Renal pelvis (tissue), 12 donors: ENCODE measurements at places on chromosomes 12 and 14. TPM values are rescaled to one million over a fixed set of nuclear protein-coding genes. Genes with fewer than 3 reads are reported as not detected.

Gene PPP1R36
- 1.6 TPM for polyA plus RNA-seq

DNA sequence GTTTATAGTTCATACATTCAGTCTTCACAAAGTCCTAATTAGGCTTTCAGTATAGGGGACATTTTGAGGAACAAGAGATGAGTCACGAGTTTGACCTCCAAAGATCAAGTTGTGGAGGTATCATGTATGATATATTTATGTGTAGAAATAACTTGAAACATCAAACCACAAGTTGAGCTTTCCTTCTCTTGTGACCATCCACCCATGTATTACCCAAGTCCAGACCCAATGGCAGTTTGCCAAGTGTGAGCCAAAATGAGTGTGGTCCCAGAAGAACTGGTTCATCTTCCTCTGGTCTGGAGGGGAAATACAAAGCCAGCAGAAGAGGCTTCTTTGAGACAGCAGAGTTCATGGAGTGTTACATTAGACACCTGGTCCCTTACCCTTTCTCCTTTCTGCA, 104.9 kb downstream of the ATP23 start:
- no peak for DNase-seq

Gene CD27
- polyA plus RNA-seq: 0.83 TPM

Gene SLCO1B1
- not detected for polyA plus RNA-seq

- no peak for DNase-seq
Observed at GRCh38 chr14:106787626-106788025, 1261.2 kb downstream of the TMEM121 start.

- DNase-seq: no peak
Observed at GRCh38 chr12:24600551-24600950, 348.4 kb downstream of the BCAT1 start.

GRCh38 chr14:91289464-91289863, 45.0 kb upstream of the GPR68 start:
- no peak for DNase-seq

Gene NPAS3
- 9.0 TPM for polyA plus RNA-seq

GRCh38 chr14:33669111-33669510, 281.8 kb downstream of the EGLN3 start:
- no peak for DNase-seq

- DNase-seq: peak; percentile 20
Observed at GRCh38 chr12:402029-402389, 565 bp downstream of the CCDC77 start.

Gene C3AR1
- 3.5 TPM for polyA plus RNA-seq

DNA sequence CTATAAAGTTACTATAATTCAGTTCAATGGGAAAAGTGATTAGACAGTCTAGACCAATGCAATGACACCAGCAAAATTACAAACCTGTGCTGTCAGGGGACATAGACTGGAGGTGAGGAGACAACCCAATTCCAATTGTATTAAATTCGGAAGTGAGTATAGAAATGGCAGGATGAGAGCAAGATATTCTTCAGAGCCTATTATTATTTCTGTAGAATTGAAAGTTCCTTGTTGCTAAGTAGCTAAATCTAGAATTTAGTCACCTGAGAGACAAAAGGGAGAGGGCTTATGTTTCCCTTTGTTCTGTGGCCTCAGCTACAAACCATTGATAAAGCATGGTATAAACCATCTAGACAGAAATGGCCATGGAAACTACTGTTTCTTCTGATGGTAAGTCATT, at the start of gene ADAM21:
Gene ADAM21 (plus strand): TSS at position 301 of the 400 bp plus-strand sequence. CDS start 5,326 bp downstream, outside the sequence.
- no peak for DNase-seq

DNA sequence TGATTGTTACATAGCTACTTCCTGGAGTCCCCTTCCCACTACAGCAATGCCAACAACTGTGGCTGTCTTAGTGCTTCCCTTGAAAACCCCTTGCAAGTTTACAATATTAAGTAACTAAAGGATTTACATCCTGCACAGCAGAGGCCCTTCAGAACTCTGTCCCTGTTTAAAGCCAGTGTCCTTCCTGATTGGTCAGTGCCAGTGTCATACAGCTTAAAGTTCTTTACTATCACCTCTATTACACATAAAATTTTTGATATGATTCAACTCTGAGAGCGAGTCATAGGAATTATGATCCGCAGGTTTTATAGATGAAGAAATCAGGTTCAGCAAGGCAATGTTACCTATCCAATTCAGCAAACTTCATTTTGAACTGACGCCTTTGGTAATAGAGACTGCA, 91.4 kb upstream of the ALX1 start:
- DNase-seq: no peak

- DNase-seq: no peak
Observed at GRCh38 chr12:106446419-106447092, 89.0 kb downstream of the POLR3B start.

GRCh38 chr14:35221462-35221861, 70.7 kb upstream of the PSMA6 start:
- DNase-seq: no peak

- no peak for DNase-seq
Observed at GRCh38 chr12:102167821-102168604, 29.6 kb downstream of the PMCH start.

DNA sequence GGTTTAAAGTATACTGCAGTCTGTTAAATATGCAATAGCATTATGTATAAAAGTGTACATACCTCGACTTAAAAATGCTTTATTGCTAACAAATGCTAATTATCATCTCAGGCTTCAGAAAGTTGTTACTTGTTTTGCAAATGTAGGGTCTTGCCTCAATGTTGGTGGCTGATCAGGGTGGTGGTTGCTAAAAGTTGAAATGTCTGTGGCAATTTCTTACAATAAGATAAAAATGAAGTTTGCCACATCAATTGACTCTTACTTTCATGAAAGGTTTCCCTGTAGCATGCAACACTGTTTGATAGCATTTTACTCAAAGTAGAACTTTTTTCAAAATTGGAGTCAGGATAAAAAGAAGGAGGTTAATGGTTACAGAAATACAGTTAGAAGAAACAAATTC, 407.7 kb upstream of the OR4E1 start:
- no peak for DNase-seq

DNA sequence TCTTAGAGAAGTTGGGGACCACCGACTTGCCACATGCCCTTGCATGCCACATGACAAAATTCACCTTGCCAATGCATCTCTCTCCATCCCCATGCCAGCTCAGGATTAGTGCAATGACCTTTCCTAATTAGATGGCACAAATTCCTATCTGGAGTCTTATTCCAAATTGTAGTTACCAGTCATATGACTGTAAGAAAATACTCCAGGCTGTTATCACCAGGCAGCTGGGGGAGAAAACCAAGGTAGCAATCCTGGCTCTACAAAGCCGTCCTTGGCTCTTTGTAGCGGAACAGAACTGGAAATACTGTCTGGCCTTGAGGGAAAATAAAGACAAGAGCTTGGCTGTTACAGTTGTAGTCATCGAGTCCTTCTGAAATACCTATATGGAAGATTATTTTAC, 208.5 kb upstream of the DIO2 start:
- DNase-seq: no peak

- DNase-seq: no peak
Observed at GRCh38 chr14:70924521-70924920, 17.3 kb downstream of the PCNX1 start.

DNA sequence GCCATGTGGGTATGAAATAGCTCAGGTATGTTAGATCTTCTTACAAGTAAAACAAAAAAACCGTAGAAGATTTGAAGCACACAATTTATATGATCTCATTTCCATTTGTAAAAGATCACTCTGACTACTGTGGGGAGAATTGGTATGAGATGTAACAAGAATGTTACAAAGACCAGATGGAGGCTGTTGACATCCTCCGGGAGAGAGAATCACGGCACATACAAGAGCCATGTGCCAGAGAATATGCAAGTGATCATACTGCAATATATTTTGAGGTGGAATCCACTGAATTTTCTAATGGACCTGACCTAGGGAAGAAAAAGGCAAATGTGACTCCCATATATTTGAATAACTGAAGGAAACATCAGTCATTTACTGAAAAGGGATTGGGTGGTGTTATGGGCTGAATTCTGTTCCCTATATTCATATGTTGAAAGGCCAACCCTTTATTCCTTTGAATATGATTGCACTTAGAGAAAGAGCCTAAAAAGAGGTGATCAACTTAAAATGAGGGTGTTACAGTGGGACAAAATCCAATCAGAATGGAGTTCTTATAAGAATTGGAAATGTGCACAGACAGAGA, 29.1 kb downstream of the PRB3 start:
- DNase-seq: no peak

DNA sequence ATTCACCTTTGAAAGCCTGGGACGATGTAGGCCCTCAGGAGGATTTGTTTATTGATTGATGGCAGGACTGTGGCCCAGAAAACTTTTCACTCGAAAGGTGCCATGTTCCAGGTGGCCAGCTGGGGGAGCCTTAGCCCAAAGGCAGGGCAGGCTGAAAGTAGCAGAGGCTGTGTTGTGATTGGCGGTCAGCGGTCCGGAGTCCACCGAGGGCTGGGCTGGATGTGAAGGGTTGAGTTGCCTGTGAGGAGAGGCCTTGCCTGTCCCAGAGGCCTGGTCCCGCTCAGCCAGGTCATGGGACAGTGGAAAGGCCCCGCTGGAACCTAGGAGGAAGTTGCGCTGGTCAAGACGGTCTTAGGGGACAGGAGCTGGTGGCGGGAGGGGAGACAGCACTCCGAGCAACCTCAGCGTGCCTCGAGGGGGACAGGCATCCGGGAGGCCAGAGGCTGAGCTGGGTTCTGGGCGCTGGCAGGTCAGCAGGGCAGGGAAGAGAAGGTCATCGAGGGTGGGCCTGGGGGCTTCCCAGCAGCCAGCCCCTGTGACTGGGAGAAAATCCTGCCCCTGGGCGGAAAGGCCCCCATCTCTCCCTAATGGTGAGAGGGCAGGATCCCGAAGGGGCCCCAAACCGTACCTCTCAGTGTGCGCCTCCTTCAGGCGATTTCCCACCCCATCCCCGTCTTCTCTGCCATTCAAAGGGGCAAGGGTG, 26.3 kb downstream of the CMA1 start:
- DNase-seq: peak; percentile 7
